ENCODE measurements at places on chromosomes 16 and 17.

GRCh38 chr17:55335625-55336024 is 70.9 kb downstream of the HLF start:
- DNase-seq: no peak

DNA sequence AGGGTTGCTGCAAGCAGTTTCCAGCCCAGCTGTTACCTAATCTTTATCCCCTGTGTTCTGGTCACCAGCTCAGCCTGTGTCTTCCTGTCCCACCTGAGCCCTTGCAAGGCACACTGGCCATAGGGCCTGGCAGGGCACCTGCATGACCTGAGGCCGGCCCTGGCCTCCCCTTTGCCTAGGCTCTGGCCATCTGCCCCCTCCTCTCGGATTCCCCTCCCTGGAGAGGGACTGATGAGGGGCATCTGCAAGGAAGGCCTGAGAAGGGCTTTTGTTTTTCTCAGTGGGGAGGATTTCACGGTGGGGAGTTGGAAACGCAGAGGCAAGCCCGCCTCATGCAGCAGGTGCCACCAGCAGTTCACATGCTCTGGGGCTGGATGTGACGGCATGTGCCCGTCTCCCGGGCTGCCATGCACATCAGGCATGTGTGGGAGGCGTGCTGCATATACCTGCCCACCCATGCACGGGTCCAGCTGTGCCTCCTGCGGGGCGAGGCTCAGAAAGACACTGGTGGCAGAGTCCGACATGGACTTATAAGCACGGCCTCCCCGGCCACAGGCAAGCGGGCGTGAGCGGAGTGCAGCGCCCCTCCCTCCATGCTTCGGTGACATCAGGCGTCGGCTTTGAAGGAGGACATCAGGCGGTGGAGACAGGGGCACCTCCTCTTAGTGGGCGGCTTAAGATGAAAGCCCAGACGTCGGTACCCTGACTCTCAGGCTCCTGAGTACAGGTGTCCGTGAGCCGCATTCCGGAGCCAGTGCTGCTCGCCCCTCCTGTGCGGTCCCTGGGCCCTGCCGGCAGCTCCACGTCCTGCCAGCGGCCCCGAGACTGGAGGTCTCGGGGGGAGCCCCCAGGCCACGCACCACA is 16.5 kb downstream of the ASPSCR1 start:
- no peak for DNase-seq

DNA sequence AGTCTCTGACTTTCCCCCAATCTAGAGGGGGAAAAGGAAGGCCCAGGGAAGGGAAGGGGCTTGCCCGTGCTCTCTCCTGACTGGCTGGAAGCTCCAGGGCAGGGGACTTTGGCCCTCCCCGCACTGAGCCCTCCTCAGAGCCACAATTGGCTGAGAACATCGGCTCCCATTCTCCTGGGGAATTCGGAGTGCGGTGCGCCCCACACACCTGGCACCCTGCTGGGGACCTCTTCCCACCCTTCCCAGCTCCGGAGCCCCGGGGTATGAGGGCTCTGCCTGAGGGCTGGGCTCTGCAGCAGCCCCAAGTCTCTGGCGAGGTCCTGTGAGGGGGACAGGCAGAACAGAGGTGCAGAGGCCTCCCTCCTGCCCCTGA is 36.0 kb downstream of the PIMREG start:
- no peak for DNase-seq

DNA sequence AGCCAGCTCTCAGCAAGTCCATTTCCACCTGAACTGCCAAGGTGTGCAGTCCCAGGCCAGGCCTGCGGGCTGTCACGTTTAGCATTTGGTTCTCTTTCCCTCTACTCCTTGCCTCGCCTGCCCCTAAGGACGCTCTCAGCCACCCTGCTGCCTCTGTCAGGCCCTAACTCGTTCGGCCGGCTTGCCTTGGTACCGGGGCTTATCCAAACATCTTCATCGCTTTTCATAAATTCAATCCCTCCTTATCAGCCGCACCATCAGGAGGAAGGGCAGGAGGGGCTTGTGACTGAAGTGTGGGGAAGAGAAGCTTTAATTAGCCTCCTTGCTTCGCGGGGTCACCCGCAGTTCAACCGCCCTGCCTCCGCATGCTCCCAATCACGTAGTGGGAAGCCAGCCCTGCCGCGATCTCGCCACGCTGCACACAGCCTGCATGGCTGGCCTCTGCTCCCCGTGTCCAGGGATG is 231.1 kb downstream of the SOX9 start:
- DNase-seq: no peak

GRCh38 chr17:44076716-44077594 is 6.4 kb downstream of the G6PC3 start:
- peak; percentile 22 for DNase-seq

All from adipocyte (in vitro differentiated cells).